ENCODE measurements at places on chromosomes 3 and 15.

DNA sequence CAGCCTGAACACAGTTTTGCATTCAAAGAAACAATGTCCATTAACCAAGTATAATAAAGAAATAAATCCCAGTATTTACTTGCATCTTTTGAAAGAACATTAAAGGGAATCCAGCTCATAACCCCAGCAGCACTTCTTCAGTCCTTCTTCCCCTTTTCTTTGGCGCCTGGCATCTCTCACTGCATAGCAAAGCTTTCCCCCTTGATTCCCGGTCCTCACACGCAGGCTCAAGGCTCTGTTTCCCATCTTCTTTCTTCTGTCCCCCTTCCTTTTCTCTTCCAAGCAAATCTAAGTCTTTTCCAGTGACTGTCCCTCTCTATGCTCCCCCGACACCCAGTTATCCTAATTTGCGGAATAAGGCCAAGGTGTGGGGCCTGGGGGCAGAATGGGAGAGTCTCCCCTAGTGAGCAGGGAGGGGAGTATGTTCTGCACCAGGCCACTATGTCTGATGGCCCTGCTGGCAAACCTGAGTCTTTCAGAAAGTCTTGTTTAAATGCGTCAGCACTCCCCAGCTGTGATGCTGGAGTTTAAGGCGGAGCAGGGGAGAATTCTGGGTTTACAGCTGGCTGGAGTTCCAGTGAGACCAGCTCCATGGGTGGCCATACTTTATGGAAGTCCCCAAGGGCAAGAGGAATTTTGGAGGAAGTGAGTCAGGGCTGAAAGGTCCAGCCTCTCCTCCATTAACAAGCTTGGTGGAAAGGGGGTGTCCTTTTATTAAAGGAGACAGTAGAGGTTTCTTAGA is 42.1 kb downstream of the GOLGA6A start:
- DNase-seq, result no peak

DNA sequence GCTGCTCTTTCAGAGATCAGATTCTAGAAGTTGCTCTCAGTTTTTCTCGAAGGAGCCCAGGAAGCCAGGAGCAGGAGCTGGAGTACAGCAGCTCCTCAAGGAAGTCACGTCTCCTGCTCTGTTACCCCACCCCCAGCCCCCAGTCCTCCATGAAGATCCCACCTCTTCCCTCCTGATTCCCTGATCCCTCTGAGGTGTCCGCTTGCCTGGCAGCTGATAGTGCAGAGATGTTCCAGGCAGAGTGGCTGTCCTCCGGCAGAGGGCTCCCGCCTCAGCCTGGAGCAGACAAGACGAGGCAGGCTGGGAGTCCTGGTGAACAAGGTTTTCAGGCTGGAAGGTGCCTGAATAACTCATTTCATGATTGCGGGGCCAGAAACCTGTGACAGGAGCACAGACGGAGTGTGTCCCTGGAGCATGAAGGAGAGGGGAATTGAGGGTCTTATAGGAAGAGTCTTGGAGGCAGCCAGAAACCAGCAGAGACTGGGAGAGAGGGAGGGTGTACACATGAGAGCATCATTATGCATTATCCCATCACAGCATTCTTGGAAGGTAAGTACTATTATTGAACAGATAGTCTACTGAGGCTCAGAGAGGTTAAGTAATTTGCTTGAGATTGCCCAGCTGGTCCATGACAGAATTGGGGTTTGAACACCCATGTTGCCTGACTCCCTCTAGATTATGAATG is 1.2 kb downstream of the HRH1 start:
- peak; percentile 18 for DNase-seq

DNA sequence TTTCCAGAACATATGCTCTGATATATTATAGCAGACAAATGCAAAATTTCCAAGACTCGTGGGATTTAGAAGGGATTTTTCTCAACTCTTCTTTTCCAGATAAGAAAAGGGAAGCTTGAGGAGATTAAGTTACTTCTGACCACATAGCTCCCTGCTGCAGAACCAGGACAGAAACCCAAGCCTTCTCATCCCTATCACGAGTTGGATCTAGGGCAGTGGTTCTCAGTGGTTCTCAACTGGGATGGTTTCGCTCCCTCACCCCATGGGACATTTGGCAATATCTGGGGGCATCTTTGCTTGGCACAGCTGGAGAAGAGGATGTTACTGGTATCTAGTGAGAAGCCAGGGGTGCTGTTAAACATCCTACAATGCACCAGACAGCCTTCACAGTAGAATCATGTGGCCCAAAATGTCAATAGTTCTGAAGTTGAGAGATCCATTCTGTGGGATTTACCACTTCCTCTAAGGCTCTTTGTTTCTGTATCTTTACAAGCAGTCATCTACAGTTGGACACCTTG is 64.2 kb downstream of the LIPC start:
- DNase-seq, result no peak

GRCh38 chr15:88218557-88219221 is 37.9 kb downstream of the NTRK3 start:
- DNase-seq, result no peak

GRCh38 chr3:152174876-152175527 is 93.7 kb upstream of the MBNL1 start:
- no peak for DNase-seq

DNA sequence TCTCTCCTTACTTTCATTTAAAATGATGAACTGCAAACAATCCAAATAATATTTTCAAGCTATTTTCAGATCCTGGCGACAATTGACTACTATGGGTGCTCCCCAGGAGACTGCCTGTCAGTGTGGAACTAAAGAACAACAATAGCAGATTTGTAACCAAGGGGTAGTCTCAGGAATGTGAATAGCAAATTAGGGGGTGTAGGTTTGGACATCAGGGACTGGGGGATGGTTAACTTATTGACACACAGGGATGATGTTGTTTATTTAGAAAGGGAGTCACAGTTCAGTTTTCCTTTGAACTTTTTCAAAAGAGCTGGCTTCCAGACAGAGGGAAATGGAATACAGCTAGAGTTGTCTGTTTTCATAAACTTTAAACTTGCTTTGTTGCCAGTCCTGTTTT is 229.8 kb downstream of the LRTM1 start:
- no peak for DNase-seq

GRCh38 chr15:57890878-57891277 is 174.6 kb downstream of the ALDH1A2 start:
- DNase-seq, result no peak

DNA sequence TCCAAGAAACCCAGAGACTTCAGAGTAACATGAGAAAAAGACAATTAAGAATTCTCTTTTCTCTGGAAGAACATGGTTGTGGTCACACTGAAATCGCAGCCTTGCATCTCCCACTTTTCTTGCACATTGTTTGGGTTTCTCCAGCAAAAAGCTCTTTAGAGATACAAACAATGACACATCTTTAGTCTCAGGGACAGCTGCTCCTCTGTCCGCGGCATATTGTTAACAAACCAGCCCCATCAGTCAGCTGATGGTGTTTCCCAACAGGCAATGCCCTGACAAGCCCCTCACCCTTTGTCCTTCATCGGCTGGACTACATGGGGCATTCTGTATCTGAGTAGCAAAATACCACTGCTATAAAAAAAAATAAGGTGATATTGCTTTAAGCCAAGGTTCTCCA is 53.4 kb downstream of the UMPS start:
- no peak for DNase-seq

All from stimulated activated CD4-positive, alpha-beta T cell treated with anti-CD3 and anti-CD28 coated beads, Interleukin-4, amount 100 ng/mL, for 1 hour (primary cell).